ENCODE measurements at places on chromosomes 11 and 22.

DNA sequence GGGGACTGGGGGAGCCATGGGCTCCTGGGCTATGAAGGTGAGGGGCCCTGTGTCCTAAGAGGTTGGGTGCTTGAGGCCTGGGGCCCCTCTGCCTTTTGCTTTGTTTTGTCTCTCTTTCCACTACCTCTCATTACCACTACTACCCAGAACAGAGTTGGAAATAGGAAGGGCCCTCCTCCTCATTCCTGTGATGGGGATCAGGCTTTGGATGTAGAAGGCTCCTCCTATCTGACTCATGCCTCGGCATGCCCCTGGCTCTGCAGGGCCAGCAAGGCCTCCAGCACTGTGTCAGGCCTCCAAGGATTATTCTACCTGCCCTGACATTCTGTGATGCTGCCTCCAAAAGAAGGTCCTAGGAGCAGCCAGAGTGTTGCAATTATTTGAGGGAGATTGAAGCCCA, 766 bp downstream of the IZUMO1R start:
- DNase-seq: no peak

DNA sequence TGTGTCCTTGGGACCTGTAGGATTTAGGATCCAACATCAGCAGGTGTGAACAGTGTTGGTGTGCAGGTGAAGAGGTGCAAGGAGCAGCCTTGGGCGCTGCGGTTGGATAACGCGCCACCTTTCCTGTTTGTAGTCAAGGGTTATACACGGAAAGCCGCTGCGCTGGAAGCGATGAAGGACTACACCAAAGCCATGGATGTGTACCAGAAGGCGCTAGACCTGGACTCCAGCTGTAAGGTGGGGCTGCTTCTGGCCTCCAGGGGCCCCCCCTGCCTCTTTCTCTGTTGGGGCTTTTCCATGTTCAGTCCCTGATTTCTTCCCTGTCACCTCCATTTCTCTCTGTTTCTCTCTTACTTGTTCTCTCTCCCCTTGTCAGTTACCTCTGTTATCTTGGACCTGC, 3.5 kb upstream of the FERMT3 start:
- DNase-seq: no peak

- DNase-seq: no peak
Measured at GRCh38 chr22:23675502-23676415, 15.1 kb upstream of the RGL4 start.

DNA sequence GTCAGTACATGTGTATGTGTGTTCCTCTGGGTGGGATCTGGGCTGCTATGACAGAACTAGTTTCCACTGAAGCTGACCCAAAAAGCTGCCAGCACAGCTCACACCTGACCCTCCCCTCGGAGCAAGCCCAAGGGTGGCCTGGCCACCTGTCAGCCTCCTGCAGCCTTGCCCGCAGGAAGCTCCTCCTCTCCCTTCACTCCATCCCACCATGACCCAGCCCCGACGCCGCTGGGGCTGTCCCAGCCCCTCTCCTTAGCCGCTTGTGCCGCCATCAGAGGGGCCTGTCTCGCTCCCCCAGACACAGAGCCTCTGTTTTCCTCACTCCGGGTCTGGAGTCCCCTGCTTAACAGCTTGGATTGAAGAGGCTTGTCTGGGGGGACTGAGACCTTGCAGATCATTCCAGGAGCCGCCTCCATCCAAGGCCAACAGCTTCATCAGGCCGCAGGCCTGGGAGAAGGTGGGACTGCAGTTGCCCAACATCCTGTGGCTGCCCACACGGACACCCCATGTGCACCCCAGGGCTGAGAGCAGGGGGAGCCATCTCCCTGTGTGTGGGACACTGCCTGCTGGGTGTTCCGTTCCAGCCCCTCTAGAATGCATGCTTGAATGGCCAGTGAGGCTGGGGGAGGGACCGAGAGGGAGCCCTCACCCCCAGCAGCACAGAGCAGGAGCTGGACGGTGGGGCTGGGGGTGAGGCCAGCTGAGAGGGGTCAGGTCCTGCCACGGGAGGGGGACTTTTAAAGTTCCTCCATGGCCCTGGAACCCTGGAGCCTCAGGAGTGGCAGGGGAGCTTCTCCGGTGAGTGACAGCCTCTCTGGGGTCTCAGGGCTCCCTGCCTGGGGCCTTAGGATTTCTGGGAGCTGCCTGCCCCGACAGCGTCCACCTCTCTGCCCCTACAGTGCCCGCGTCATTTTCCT, 696 bp downstream of the MRGPRF start:
- no peak for DNase-seq

- no peak for DNase-seq
Measured at GRCh38 chr11:101914341-101914737, 471 bp upstream of the CEP126 start.

GRCh38 chr11:126012852-126013251, 49.8 kb downstream of the CDON start:
- DNase-seq: no peak

DNA sequence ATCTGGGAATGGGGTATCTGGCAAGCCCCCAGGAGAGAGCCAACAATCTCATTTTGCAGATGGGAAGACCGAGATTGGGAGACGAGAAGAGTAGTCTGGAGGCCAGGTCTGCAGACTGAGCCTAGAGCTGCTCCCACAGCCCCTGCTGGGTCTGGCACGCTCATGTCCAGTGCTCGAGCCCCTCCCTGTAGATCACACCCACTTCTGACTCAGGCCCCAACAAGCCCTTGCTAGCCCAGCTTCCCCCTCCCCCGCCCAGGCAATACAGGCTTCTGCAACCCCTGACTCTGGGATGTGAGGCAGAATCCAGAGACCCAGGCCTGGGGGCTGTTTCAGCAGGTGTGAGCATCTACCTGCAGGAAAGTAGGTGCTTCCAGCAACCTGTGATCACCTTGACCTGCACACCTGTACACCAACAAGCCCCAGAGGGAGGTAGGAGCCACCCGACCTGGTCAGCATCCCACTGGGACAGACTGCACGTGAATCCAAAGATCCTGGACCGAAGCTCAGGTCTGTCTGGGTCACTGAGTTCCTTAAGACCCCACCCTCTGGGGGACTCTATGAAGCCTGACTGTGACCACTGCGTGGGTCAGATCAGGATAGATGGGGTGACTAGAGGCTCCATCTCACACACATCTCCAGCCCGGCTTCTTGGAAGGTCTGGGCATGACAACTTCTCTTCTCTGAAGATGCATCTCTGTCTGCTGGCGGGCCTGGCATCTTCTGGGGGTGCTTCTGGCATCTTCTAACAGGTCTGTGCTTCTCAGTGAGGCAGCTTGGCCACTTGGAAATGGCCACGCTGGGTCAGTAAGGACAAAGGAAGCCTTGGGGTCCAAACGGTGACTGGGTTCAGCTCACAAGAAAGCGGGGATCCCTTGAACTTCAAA, 29.3 kb downstream of the LINC01488 start:
- DNase-seq: no peak

GRCh38 chr11:118621071-118621783, 13.8 kb downstream of the PHLDB1 start:
- DNase-seq: peak; percentile 87

- DNase-seq: no peak
Measured at GRCh38 chr11:114027926-114028325, 31.6 kb upstream of the ZBTB16 start.

DNA sequence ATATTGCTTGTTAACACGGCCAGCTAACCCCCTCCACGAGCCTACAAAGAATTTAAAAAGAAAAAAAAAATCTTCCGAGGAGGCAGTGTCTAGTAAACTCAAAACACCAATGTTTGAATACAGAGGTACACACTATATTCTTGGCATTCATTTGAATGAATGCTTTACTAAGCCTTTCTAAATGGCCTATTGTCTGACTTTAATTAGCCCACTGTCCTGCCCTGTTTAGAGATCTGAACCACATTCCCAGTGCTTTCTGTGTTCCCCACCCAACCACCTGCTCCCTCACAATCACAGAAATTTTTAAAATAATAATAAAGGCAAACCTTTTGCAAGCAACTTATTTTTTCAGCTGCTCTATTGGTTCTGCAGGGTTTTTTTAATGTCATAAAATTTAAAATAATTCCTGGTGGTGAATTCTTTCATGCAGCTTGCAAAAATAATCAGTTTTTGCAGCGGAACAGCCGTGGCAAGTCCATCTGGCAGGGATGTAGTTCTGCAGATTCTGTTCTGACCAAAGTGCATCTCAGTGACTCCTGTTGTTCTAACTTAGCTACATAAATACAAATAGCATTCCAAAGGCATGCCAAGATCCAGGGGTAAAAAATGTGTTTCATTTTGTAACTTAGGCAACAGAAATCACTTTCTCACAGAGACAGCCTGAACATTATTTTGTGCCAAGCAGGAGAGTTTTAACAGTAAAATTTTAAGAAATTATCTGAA, 23.8 kb downstream of the POU2AF2 start:
- no peak for DNase-seq

GRCh38 chr22:24996420-24996952, 44.0 kb downstream of the KIAA1671 start:
- peak; percentile 87 for DNase-seq

DNA sequence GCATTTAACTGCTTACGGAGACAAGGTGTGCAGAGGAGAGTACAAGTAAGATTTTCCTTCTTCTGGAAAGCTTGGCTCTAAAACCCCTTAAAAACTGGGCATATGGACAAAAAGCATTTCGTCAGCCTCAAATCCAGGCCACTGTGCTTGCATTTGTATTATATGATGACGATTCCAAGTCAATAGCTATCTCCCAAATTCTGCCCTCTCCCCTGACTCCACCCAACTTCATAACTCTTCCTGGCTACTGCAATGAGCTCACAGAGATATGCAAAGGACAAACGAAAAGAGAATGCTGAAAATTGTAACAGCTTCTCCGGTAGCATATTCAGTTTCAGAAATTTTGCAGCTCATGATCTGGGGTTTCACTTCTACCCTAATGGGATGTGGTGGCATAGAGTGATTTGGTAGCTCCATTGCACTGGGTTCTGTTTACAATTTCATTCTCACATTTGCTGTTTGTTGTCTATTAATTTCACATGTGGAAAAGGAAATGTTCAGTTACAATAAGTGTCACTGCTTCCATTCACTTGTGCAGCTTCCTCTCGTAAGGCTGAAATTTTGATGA, 45.6 kb upstream of the CHRM4 start:
- no peak for DNase-seq

DNA sequence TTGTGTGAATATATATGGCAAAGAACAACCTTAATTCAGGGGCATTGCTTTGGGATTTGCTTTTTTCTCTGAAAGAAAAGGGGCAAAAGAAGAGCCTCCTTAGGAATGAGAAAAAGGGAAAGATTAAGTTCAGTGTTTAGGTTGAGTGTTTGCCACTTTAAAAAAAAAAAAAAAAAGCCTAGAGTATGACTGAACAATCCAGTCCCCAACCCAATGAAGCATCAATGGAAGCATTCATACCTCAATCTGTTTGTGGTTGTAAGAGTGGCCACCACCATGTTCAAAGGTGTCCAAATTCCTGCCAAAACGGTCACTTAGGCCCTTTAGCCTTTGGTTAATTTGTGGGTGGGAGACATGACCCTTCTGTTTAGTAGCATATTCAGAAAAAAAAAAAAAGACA, 260.6 kb downstream of the SOX6 start:
- no peak for DNase-seq

GRCh38 chr22:17412232-17412631, 43.0 kb downstream of the CECR2 start:
- DNase-seq: peak; percentile 91

DNA sequence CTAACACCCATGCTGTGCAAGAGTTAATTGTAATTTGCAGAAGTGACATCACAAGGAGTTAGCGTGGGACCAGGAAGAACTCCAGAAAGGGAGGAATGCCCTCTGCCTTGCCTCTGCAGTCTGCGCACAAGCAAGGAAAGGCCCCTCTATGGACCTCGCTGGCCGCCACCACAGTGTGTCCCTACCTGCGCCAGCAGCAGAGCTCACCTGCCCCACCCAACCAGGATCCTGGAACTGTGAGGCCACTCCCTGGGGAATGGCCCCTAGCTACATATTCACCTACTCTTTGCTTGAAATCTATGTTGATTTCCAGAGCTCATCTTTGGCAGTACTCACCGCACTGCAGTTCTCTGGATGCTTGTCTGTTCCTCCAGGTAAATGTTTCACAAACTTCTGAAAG, 72.0 kb upstream of the MTNR1B start:
- DNase-seq: no peak

DNA sequence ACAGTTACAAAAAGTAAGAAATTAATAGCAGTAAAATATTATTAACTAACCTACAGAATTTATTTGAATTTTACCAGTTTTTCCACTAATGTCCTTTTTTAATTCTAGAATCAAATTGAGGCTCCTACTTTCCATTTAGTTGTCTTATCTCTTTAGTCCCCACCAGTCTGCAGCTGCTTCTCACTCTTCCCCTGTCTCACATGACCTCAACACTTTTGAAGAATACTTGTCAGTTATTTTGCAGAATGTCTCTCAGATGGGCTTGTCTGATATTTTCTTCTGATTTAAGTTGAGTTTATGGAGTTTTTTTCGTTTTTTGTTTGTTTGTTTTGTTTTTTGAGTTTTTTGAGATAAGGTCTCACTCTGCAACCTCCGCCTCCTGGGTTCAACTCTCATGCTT, 74.3 kb upstream of the ADORA2A start:
- no peak for DNase-seq

- DNase-seq: peak; percentile 25
Measured at GRCh38 chr22:36277482-36278291, 24.8 kb downstream of the APOL1 start.

GRCh38 chr11:66546368-66546965, at the start of gene ACTN3:
Gene ACTN3, plus strand, starts transcription at chr11:66546903. Its CDS starts 35 bp downstream, at chr11:66546938.
- no peak for DNase-seq

GRCh38 chr22:24582056-24582814, 10.6 kb downstream of the LRRC75B start:
- DNase-seq: no peak

Data from NCI-H2029 (cell line).